SIG-M5 (cell line): ENCODE measurements at places on chromosomes 6 and 20.

DNA sequence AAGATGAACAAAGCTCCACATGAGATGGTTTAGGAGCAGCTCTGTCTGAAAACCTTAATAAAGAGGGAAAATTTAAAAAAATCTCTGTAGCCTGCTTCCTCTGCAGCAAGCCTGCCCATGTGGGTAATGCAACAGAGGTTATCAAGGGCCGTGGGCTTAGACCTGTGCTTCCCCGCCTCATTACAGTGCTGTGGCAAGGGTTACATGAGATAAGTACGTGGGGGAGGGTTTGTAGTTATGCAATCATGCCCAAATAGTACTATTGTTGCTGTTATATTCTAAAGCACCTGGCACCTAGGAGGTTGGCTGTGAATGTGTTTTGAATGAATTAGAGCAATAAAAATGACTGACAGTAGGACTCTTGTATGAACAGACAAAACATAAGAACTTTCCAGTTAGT, 68.3 kb downstream of the PKHD1 start:
- no peak for DNase-seq

- no peak for DNase-seq
Observed at GRCh38 chr6:15389084-15389764, 143.4 kb downstream of the JARID2 start.

DNA sequence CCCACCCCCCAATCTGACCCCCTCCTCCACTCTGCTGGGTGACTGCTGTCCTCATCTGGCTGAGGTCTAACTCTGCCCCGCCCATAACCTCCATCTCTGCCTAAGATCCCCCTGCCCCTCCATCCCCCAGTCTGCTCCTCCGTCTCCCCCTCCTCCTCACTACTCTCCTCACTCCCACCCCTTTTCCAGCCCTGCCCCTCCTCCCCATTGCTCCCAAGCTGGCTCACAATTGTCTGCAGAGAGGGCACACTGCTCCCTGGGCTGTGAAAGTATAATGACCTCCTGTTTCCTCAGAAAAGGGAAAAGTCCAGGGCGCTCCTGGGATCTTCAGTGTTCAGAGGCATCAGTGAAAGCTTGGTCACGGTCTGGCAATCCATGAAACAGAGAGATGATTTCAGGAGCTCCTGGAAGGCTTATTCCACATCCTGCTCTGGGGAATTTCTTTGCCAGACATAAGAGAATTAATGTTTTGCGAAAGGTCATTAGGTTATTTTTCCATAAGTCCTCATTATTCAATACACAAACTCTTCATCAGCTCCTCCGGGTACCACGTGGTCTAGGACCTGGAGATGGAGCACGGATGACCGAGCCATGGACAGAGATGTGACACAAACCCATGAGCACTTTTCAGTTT, 21.5 kb downstream of the CST5 start:
- no peak for DNase-seq

DNA sequence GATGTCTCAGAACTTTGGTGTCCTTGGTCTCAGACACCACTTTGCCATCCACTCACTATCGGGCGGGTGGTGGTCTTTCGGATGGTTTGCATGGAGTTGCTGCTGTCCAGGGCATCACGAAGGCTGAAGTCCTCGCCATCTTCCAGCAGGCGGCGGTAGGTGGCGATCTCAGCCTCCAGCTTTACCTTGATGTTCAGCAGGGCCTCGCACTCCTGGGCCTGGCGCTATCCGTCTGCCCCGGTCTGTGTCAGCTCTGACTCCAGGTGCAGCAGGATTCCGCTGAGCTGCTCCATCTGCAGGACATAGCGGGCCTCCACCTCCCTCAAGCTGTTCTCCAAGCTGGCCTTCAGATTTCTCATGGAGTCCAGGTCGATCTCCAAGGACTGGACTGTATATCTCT, 36.0 kb downstream of the ZNF311 start:
- no peak for DNase-seq

DNA sequence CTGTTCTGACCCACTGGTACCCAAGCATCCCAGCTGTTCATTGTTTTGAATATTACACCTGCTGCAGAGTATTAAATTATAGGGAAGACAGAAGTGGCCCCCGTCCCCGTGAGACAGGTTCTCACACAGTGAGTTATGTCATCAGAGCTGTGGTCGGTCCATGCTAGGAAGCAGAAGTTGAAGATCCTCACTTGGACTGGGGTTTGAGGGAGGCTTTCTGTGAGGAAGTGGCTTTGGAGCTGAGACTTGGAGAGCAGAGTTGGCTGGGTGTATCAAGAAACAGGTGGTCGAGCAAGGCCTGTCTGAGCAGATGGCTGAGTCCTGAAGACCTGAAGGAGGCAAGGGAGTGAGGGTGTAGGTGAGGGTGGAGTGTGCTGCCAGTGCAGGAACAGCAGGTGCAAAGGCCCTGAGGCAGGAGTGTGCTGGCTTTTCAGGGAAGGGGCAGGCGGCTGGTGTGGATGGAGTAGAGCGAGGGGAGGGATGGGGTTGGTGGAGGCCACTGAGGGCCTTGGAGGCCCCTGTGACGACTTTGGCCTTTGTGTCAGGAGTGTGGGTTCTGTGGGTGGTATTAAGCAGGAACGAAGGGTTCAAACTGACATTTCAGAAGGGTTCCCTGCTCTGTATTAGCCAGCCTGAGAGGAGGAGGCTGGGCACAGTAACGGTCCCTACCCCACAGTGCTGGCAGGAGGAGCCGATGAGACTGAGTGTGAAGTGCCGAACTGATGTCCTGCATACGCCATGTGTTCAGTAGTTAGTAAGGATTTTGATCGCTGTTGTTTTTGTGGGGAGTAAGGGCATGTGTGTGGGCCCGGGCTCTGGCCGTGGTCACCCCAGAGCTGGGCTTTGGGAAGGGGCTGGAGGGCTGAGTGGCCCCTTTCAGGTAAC, 11.8 kb downstream of the SRC start:
- DNase-seq, result peak; percentile 83

DNA sequence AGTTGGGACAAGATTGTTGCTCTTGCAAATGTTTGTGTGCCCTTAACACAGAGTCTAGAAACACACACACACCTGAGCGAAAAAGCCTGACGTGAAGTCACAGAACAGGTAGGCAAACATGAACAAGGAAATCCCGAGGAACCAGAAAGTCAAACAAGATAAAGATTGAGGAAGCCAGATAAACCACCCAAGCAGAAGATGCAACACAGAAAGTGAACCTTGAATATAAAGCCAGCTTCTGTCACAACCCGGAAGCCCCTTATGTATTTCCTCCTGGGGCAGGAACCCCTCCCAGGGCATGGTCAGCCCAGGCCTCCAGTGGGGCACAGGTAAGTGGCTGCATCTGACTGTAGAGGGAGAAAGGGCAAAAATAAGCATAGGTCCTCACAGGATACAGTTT, 158.2 kb upstream of the SUPT3H start:
- no peak for DNase-seq

GRCh38 chr6:53056273-53056672, 8.9 kb upstream of the FBXO9 start:
- no peak for DNase-seq

DNA sequence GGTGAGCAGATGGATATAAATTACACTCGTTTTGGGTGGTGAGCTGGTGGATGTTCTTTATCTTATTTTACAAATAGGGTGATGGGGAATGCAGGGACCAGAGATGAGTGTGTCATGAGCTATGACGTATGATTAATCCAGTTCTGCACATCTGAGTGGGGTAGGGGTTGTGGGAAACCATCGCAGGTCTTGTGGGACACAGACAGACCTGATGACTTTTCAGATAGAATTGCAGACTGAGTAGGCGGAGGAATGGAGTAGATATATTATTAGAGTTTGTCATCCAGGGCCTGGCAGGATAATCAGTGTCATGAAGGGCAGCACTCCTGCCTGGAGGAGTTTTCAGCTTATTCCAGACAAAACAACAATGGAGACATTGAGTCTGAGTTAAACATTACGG, 12.9 kb upstream of the DSP start:
- no peak for DNase-seq

- DNase-seq, result no peak
Observed at GRCh38 chr6:95725344-95725743, 148.0 kb downstream of the MANEA start.

- no peak for DNase-seq
Observed at GRCh38 chr6:144149894-144150709, at the start of gene STX11. Gene STX11, plus strand, starts transcription at chr6:144150517. Its CDS starts 36,111 bp downstream, at chr6:144186628.
